ENCODE measurements at places on chromosomes 1 and 21.

DNA sequence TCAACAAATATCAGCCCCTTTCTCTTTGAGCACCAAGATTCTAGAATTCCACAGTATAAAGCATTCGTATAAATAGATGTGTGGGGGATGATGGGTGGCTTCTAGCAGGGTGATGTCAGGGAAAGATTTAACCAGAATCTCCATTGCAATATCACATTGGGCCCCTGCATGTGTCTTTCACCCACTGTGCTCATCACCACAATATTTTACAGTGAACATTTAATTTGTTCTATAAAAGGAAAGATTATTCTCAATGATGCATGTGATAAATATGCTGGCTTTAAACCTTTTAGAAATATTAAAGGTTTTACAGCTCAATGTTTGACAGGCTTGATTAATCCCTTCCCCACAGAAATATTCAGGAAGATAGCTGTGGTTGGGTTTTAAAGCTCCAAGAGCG is 457.8 kb upstream of the DAB1 start:
- no peak for DNase-seq

GRCh38 chr21:22871692-22872091 is 1873.5 kb downstream of the NCAM2 start:
- no peak for DNase-seq

GRCh38 chr21:41747943-41748738 is 18.7 kb downstream of the RIPK4 start:
- no peak for DNase-seq

- DNase-seq: no peak
Measured at GRCh38 chr21:16422702-16423101, 692.9 kb downstream of the USP25 start.

- DNase-seq: no peak
Measured at GRCh38 chr1:105632342-105633196, 1423.9 kb upstream of the PRMT6 start.

DNA sequence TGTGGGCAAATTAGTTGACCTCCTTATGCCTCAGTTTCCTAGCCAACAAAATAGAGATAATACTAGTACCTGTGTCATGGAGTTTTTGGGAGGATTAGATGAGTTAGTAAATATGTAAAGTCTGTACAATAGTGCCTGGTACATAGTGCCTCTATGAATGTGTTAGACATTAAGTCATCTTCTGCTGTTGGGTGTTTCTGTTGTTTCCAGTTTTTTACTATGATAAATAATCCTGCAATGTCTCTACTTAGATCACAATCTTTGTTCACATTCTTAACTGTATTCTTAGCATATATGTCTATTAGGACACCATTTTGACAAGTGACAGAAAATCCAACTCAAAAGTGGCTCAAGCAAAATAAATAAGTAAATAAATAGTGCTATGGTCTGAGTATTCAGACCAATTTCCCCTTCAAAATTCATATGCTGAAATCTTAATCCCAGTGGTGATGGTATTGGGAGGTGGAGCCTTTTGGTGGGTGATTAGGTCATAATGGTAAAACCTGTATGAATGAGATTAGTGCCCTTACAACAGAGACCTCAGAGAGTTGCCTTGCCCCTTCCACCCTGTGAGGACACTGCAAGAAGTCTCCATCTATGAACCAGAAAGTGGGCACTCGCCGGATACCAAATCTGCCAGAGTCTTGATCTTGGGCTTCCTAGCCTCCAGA is 84.3 kb downstream of the DIRAS3 start:
- no peak for DNase-seq
